Activated CD8-positive, alpha-beta T cell treated with anti-CD3 and anti-CD28 coated beads, Interleukin-2, amount 10 ng/mL, durations not matched to agents 7 days and 5 days (primary cell): ENCODE measurements at places on chromosomes 3 and 15. TPM values are rescaled to one million over a fixed set of nuclear protein-coding genes. Genes with fewer than 3 reads are reported as not detected.

DNA sequence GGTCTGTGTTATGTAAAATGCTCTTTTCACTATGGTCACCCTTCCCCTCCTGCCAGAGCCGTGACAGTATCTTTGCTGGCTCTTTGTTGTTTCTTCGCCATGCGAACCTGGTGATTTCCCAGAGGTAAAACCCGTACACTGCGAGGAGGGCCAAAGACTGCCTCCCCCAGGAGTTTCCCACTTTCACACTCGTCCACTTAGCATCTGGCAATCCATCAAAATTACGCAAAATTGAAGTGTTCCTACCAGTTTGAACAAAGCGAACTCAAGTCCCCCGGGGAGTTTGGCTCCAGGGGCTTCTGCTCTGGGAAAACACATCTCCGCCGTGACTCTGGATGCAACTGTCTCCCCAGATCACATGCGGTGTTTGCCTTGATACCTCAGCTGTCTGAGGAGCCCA, 239.9 kb downstream of the FAM43A start:
- DNase-seq: no peak
- H3K36me3 ChIP-seq: no peaks in the 10 kb centered on the region

GRCh38 chr3:96860882-96861281, 46.5 kb downstream of the EPHA6 start:
- DNase-seq: no peak
- no peaks in the 10 kb centered on the region for H3K27me3 ChIP-seq
- no peak overlapping the region for H3K4me3 ChIP-seq
- H3K36me3 ChIP-seq: no peaks in the 10 kb centered on the region
- no peak overlapping the region for H3K27ac ChIP-seq

DNA sequence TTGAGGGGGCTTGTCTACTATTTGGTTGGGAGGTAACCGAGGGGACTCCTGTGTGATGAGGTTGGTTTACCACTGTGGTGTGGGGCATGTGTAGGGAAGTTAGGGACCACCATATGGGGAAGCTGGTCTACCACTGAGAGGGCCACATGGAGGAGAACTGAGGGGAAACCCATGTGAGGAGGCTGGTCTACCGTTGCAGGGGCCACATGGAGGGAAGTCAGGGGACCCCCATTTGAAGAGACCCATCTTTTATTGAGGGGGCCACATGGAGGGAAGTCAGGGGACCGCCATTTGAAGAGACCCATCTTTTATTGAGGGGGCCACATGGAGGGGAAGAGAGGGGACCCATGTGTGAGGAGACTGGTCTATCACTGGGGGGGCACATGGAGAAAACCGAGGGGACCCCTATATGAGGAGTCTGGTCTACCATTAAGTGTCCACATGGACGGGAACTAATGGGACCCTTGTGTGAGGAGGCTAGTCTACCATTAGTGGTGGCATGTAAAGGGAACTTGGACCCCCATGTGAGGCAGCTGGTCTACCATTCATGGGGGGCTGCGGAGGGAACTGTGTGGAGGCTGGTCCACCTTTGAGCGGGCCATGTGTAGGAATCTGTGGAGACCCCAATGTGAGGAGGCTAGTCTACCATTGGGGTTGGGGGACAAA, 165.5 kb downstream of the FBLN2 start:
- no peak overlapping the region for H3K27ac ChIP-seq
- DNase-seq: peak; percentile 12
- no peaks in the 10 kb centered on the region for H3K36me3 ChIP-seq
- H3K27me3 ChIP-seq: no peaks in the 10 kb centered on the region
- H3K4me1 ChIP-seq: no peaks in the 10 kb centered on the region
- no peak overlapping the region for H3K4me3 ChIP-seq

- H3K27ac ChIP-seq: no peak overlapping the region
- peaks cover 39% of the 10 kb centered on the region for H3K4me1 ChIP-seq
- DNase-seq: no peak
- H3K36me3 ChIP-seq: peaks cover 9% of the 10 kb centered on the region
- no peaks in the 10 kb centered on the region for H3K27me3 ChIP-seq
- peak overlapping the region; percentile 92 for H3K4me3 ChIP-seq
Observed at GRCh38 chr3:143974271-143975238, 2.9 kb downstream of the DIPK2A start.

GRCh38 chr3:22269831-22270230, 518.8 kb upstream of the ZNF385D start:
- no peaks in the 10 kb centered on the region for H3K36me3 ChIP-seq
- no peaks in the 10 kb centered on the region for H3K27me3 ChIP-seq
- no peak overlapping the region for H3K4me3 ChIP-seq
- no peaks in the 10 kb centered on the region for H3K4me1 ChIP-seq
- H3K27ac ChIP-seq: no peak overlapping the region
- DNase-seq: no peak

DNA sequence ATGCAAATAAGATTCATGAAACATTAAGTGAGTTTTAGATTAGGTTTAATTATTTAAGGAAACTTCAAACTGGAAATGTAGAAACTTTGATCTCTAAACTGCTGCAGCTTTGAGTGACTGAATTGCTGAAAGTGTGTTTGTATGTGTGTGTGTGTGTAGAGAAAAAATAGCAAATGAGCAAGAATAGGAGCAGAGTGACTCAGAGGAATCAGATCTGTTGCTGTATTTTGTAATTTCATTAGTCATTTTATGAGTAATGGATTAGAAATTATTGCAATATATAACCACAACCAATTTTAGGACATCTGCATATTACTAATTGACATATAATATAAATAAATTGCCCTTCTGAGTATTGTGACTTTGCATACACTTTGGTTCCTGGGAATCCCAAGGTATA, 52.8 kb upstream of the SLC9A9 start:
- peaks cover 9% of the 10 kb centered on the region for H3K27me3 ChIP-seq
- H3K27ac ChIP-seq: no peak overlapping the region
- H3K4me3 ChIP-seq: no peak overlapping the region
- H3K36me3 ChIP-seq: no peaks in the 10 kb centered on the region
- DNase-seq: no peak

DNA sequence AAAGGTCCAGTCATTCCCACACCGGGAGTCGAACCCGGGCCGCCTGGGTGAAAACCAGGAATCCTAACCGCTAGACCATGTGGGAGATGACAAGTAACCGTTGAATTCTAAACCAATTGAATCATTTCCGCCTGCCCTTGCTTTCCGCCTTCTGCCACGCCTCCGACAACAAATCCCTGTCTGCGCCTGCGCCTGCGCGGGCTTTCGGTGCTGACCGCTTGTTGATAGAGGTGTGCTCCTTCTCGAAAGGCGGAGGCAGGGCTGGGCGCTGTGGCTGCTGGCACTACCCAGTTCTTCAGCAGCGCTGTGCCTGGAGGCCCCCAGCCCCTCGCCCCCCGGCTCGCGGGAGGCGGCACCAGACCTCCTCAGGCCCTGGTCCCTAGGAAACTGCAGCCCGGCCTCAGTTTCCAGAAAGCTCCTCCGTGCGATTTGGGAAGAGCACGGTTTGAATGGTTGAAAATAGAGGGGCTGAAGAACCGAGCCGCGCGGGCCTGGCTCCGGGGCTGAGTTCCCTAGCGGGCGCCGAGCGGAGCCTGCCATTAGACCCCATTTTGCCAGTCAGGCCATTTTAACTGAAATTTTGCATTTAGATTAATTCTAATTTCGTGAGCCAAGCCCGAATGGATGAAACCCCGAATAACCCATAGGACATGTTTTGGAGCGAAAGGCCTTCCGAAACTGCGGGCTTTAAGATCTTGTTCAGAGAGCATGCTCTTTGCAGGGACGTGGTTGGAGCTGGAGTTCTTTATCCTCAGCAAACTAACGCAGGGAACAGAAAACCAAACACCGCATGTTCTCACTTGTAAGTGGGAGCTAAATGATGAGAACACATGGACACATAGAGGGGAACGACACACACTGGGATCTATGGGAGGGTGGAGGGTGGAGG, 219.3 kb upstream of the ATP10A start:
- H3K27ac ChIP-seq: peak overlapping the region; percentile 86
- H3K36me3 ChIP-seq: peaks cover 3% of the 10 kb centered on the region
- H3K4me3 ChIP-seq: peak overlapping the region; percentile 79
- H3K27me3 ChIP-seq: peaks cover 10% of the 10 kb centered on the region
- H3K4me1 ChIP-seq: peaks cover 17% of the 10 kb centered on the region

DNA sequence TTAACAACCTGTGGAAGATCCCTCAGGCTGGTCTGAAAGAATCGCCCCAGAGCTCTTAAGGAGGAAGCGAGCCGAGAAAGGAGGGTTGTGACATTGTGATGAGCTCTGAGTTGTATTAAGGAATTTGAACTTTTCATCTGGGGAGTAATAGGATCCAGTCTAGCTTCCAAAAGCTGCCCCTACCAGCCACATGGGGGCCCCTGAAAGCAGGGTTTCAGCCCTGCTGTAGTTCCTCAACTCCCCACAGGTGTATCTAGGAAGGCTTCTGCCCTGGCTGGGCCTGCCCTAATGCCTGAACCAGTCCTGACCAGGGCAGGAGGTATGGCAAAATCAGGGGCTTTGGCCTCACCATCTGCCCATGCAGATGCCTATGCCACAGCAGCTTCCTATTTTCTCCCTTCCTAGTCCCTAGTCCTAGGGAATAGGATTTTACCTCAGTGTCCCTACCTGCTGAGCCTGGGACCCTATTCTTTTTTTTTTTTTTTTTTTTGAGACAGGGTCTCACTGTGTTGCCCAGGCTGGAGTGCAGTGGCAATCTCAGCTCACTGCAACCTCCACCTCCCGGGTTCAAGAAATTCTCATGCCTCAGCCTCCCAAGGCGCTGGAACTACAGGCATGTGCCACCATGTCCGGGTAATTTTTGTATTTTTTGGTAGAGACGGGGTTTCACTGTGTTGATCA, 5.0 kb upstream of the AP3S2 start:
- no peak overlapping the region for H3K4me3 ChIP-seq
- H3K36me3 ChIP-seq: no peaks in the 10 kb centered on the region
- no peak overlapping the region for H3K27ac ChIP-seq
- peaks cover 5% of the 10 kb centered on the region for H3K27me3 ChIP-seq

- peaks cover 5% of the 10 kb centered on the region for H3K4me1 ChIP-seq
- H3K27ac ChIP-seq: no peak overlapping the region
- peaks cover 23% of the 10 kb centered on the region for H3K27me3 ChIP-seq
- DNase-seq: no peak
- H3K36me3 ChIP-seq: no peaks in the 10 kb centered on the region
Observed at GRCh38 chr3:124775877-124776276, 45.6 kb downstream of the UMPS start.

GRCh38 chr3:178223876-178224275, 312.4 kb upstream of the KCNMB2 start:
- no peaks in the 10 kb centered on the region for H3K27me3 ChIP-seq
- no peak overlapping the region for H3K4me3 ChIP-seq
- no peaks in the 10 kb centered on the region for H3K4me1 ChIP-seq
- H3K36me3 ChIP-seq: no peaks in the 10 kb centered on the region
- no peak overlapping the region for H3K27ac ChIP-seq

DNA sequence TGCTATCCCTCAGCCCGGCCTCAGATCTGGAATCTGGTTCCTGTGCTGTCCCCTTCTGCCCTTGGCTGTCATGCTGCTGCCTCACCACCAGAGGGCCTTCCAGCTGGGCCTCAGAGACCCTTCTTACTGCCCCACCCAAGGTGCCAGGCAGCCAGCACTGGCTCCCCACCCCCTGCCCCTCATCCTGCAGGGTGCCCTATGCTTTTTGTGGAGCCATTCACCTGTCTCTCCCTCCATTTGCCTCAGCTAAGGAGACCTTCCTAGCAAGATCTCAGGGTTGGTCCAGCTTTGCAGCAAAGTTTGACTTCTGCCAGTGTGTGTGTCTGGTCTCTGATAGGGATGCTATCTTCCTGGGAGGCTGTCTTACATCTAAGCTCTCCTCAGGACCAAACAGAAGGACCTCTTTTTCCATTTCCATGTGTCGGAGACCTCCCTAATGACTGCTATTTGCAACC, 1.9 kb upstream of the VWA5B2 start:
- peaks cover 9% of the 10 kb centered on the region for H3K4me1 ChIP-seq
- H3K27ac ChIP-seq: no peak overlapping the region
- no peaks in the 10 kb centered on the region for H3K36me3 ChIP-seq
- peaks cover 47% of the 10 kb centered on the region for H3K27me3 ChIP-seq

- H3K27ac ChIP-seq: no peak overlapping the region
- H3K4me3 ChIP-seq: no peak overlapping the region
- H3K27me3 ChIP-seq: no peaks in the 10 kb centered on the region
Observed at GRCh38 chr15:33701304-33701696, 267.0 kb upstream of the CHRM5 start.

DNA sequence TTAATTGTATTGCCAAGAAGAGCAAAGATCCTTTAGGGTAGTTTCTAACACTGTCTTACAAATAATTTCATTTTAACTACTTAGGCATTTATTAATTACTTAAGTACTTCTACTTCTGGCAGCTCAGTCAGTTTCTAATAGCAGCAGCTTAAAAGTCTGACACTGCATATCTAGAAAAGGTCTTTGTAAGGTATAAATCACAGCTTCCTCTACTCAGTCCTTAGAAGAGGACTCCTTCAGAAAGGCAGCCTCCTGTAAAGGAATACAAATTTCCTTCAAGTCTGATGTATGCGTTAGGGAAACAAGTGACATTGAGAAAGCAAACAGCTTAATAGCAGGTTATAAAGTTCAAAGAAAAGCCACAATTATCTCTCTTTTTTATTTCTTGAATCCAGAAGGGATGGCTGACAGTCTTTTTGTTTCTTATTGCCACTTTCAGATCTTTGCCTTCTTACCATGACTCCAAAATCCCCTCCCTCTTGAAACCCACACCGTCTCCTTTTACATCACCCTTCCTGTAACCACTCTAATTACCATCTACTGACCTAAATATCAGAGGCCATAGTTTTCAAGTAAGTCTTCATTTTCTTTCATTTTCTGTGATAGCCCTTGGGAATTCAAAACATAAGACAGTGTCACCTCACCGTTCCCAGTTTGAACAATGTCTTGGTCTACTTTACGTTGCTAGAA, 109.5 kb downstream of the CGGBP1 start:
- no peak overlapping the region for H3K4me3 ChIP-seq
- H3K4me1 ChIP-seq: no peaks in the 10 kb centered on the region
- no peak overlapping the region for H3K27ac ChIP-seq
- H3K36me3 ChIP-seq: no peaks in the 10 kb centered on the region
- DNase-seq: no peak
- H3K27me3 ChIP-seq: no peaks in the 10 kb centered on the region

DNA sequence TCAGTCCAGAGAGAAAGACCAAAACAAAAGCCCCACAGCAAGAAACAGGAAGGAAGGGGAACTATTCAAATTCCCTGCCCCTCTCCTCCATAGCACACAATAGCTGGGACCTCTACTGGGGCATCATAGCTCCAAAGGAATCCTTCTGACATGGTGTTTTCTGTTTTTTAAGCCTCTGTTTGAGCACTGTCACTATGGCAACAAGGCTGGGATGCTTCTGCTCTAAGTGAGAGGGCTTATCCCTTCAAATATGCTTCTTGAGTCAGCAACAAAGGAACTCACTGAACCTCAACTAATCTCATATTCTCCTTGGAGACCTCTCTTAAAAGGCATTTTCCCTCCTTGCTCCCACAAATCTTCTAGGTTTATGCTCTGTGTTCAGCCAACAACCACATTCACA, 40.5 kb downstream of the MYLK start:
- H3K4me1 ChIP-seq: no peaks in the 10 kb centered on the region
- DNase-seq: no peak
- no peak overlapping the region for H3K4me3 ChIP-seq
- peaks cover 5% of the 10 kb centered on the region for H3K27me3 ChIP-seq
- no peaks in the 10 kb centered on the region for H3K36me3 ChIP-seq
- H3K27ac ChIP-seq: no peak overlapping the region

Gene QARS1
- 250 TPM for total RNA-seq

Gene LRRC31
- total RNA-seq: not detected

Gene CCNB2
- total RNA-seq: 112 TPM

Gene SLC22A14
- not detected for total RNA-seq
